ENCODE measurements at places on chromosomes 1 and 21.

DNA sequence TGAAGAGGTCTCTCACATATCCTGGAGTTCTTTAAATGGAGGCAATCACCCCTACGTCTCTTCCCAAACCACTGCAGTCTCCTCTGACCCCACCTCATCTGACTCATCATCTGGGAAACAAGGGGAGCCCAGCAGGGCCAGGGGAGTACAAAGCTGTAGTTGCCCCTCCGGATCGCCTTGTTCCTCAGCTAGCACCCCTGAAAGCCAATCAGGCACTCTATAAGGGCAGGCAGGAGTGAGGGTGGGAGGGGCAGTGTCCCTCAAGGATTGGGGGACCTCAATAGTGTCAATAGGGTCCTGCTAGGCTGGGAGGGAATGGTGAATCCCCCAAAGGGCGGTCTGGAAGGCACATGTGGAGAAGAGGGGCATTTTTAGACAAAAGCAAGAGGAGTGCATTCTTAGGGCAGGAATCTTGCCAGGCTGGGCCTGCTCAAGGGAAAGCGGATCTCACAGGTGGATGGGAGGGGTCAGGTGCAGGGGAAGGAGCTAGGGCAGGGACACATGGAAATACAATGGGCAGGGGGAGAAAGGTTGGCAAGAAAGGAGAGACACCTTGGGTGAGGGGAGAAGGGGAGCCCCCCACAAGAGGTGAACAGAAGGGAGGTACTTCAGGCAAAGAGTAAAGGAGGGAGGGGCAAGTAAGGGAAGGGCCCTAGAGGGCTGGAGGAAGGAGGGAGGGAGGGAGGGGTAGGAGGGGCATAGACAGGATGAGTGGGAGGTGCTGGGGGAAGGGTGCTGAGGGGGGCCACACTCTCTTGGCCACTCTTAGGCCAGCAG lies 5.8 kb downstream of the SHISA4 start:
- DNase-seq, result no peak

DNA sequence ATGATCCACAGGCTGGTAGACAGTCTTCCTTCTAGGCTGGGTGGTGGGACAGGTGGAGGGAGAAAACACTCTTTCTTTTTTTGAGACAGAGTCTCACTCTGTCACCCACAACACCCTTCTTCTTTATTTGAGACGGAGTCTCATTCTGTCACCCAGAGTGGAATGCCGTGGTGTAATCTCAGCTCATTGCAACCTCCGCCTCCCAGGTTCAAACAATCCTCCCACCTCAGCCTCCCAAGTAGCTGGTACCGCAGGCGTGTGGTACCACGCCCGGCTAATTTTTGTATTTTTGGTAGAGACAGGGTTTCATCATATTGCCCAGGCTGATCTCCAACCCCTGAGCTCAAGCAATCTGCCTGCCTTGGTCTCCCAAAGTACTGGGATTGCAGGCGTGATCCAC lies 2.9 kb downstream of the GPR37L1 start:
- no peak for DNase-seq

- no peak for DNase-seq
Observed at GRCh38 chr1:116704278-116704677, 36.7 kb upstream of the IGSF3 start.

- no peak for DNase-seq
Observed at GRCh38 chr1:247638011-247638410, 32.6 kb downstream of the OR2G3 start.

- no peak for DNase-seq
Observed at GRCh38 chr1:201766131-201766866, 62.7 kb upstream of the IPO9 start.

DNA sequence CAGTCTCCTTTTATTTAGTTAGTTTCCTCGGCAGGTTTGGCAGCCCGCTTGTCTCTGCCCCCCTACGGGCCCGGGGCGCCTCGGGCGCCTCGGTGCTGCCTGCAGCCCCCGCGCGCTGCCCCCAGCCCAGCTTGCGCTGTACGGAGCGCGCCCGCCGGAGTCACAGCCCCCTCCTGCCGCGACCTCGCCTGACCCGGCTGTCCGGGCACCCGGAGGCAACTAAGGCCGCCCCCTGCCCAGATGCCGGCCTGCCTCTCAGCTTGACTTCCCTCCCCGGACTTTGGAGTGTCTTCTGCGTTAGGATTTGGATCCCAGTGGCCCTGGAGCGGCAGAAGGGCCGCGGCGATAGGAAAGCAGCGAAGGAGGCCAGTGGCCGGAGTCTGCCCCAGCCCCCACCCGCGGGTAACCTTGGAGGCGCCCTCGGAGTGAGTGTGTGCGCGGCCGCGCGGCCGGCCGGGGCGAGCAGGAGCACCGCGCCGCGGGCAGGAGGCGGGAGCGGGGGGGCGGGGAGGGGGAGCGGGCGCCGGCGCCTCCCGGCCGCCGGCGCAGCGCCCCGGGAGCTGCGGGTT lies 7.6 kb downstream of the CDKN2C start:
- no peak for DNase-seq

DNA sequence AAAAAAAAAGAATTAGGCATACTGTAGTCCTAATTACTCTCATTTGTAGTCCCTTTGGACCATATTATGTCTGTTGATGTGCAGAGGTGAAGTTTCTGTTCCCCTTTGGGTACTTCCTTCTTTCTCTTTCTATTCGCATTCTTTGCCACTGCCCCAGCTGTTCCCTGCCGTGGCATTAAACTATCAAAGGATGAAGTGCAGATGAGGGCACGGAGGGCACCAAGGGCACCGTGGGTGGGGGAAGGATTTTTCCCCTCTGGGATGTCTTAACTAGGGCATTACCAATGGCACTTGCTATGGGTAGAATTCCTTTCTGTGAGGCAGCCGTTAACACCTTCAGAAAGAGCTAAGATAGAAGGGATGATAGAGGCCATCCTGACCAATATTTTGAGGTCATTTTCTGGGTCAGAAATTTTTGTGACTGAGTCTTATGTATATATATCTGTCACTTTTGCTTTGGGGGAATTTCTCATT lies 4.9 kb upstream of the MAPKAPK2 start:
- DNase-seq, result peak; percentile 56

GRCh38 chr21:45699251-45699942 lies 55.9 kb downstream of the PCBP3 start:
- DNase-seq, result no peak

- DNase-seq, result no peak
Observed at GRCh38 chr1:183090391-183091006, 67.3 kb downstream of the LAMC1 start.

- DNase-seq, result no peak
Observed at GRCh38 chr1:77081834-77082233, 137.4 kb downstream of the PIGK start.

- DNase-seq, result no peak
Observed at GRCh38 chr1:24910751-24911650, 19.1 kb downstream of the RUNX3 start.

DNA sequence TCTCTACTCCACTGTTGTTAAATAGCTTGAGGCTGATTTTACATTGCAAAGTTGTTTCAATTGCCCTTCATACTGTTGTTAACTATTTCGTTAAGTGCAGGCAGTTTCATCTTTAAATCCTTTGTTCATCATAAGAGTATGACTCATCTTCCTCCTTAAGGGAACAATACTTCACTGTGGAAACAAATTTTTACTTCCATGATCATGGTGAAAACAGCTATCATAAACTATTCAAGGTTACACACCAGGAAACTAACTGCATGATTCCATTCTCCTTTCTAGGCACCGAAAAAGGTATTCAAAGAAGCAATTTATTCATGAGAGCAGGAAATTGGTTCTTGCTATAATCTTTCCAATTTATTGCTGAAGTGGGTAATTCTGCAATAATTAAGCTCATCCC lies 593.2 kb downstream of the LRRIQ3 start:
- no peak for DNase-seq

GRCh38 chr1:44792736-44793502 lies 4.9 kb upstream of the BEST4 start:
- no peak for DNase-seq

GRCh38 chr1:17207046-17207445 lies 2.1 kb downstream of the PADI1 start:
- peak; percentile 16 for DNase-seq

- DNase-seq, result no peak
Observed at GRCh38 chr1:14926229-14926628, 227.3 kb upstream of the TMEM51 start.

DNA sequence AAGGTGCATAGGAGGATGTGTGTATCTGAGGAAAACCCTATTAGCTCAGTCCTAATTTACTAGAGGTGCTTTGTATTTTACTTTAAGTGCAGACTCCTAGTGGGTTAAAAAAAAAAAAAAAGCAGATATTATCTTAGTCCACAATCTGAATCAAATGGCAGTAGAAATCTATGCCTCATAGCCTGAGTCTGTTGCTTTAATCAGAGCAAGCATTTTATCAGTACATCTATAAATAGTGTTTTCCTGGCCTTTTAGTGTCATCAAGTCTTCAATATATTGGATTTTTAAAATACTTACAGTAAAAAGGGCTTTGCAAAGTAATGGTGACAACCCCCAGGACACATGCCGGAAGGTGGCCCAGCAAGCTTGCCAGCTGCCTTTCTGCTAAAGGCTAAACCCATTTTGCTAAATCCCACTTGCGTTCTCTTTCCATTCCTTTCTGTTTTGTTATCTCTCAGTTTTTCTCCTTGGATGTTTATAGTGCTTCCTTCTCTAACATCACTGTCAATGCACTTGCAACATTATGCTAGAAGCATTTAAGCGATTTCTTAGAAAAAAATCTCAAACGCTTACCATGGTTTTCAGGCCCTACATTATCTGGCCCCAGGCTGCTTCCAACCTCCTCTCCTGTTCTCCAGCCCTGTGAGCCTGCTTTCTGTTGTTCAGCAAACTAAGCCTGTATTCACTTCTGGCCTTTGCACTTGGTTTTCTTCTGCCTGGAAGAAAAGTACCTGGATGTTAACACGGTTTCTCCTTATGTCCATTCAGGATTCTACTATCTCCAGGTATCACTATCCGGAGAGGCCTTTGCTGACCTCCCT lies 206.3 kb downstream of the PDE4B start:
- DNase-seq, result no peak

DNA sequence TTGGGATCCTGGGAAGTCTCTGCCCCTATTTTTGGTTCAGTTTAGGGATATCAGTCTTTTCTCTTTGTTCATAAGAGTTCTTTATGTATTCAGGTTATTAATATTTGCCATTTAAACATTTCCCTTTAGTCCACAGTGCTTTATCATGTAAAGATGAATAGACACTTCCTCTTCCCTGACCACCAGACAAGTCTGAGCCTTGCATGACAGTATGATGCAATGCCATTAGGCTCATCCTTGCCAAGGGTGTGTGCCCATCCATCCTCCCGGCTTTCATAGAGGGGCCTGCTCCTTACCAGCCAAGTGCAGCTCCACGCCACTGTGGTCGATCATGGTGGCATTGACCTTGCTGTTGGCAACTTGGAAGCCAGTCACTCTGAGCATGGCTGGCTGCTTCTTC lies 52.1 kb downstream of the ZSCAN20 start:
- DNase-seq, result no peak

- DNase-seq, result no peak
Observed at GRCh38 chr1:48203287-48203900, 19.1 kb upstream of the SLC5A9 start.

DNA sequence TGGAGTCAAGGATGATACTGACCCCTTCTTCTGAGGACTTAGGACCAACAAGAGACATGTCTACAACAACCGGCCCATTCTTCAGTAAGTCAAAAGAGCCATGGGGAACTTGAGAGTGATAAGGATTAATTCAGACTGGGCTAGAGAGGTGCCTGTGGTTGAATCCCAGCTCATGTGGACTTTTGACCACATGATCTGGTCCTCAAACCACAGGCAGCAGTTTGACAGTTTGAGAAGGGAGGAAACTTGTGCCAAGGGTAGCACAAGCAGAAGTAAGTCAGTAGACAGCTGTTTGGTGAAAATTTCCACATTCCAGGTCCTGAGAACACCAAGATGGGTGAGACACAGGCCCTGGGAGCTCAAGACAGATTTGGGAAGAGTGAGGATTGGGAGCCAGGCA lies 19.8 kb downstream of the SH3BP5L start:
- no peak for DNase-seq

GRCh38 chr1:239209591-239209990 lies 176.8 kb upstream of the CHRM3 start:
- no peak for DNase-seq

DNA sequence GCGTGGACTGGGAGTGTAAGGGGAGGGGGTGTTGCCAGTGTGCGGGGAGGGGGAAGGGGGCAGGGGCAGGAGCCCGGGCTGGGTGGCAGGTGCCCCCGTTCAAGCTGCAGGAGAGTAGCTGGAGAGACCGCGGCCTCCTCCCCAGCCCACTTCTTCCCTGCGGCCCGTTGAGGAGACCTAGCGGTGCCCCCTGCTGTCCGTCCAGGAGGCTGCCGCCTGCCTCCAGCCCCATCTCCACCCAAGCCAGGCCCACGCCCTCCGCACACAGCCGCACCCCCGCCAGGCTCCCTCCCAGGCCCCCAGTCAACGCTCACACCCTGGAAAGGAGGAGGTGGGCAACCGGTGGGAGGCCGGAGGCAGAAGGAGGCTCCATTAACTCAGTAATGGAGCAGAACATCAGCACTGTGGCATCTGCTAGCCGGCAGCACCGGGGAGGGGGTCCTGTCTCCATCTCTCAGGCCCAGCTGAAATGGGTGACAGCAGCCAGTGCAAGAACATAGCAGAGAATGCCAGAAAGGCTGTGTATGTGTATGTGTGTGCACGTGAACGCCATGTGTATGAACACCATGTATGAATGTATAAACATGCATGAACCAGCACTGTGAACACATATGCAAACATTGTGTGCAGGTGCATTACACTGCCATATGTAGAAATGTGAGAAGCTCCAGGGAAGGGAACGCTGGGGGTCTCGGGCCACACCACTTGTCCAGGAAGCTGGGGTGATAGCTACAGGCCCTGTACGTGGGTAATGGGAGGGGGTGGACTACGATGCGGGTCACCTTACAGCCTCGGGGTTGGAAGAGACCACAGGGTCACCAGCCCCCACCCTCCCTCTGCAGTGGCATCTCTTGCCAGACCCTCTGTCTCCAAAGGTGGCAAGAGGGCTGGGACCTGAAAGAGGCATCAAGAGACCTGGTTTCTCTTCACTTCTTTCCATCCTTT lies 84.6 kb downstream of the SYT2 start:
- peak; percentile 33 for DNase-seq

- DNase-seq, result no peak
Observed at GRCh38 chr1:155195201-155196102, 12.2 kb downstream of the THBS3 start.

GRCh38 chr1:201893431-201893830 lies 4.7 kb downstream of the SHISA4 start:
- no peak for DNase-seq

GRCh38 chr1:216531263-216532239 lies 108.3 kb upstream of the USH2A start:
- DNase-seq, result no peak
